ENCODE measurements at places on chromosomes 6 and 20.

- DNase-seq: no peak
Measured at GRCh38 chr6:4550227-4550597, 226.0 kb upstream of the CDYL start.

DNA sequence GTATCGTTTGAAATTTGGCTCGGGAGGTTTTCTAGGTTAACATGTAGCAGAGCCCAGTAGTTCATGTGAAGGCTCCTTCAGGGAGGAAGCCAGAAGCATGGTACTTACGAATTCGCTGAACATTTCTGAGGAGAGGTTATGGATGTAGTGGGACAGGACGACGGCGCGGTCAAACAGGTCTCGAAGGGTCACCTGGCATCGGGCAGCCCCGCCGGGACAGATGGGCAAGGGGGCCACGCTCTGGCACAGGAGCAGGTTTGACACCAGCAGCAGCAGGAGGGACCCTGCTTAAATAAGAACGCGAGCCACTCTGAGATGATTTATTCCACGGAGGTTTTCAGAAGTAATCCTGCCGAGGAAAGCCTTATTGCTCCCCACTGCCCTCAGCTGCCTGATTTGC is 2.5 kb downstream of the PRL start:
- no peak for DNase-seq

DNA sequence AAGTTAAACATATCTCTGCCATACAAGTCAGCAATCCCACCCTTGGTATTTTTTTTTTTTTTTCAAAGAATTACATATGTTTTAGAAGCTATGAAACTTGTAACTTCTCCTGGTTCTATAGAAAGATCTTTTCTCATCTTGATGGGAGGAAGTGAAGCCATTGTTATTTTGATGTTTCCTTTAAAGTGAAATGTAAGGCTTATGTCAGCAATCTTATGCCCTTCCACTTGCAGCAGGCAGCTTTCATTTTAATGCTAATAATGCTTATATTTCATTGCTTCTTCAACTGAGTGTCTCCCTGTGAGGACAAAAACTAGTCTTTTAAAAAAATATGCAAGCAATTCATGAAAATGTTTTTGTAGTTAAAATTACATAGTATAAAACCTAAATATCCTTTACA is 1614.7 kb downstream of the KHDRBS2 start:
- no peak for DNase-seq

- DNase-seq: no peak
Measured at GRCh38 chr6:35703554-35703953, 14.8 kb upstream of the FKBP5 start.

- DNase-seq: peak; percentile 40
Measured at GRCh38 chr6:1917626-1918371, 308.1 kb downstream of the FOXC1 start.

DNA sequence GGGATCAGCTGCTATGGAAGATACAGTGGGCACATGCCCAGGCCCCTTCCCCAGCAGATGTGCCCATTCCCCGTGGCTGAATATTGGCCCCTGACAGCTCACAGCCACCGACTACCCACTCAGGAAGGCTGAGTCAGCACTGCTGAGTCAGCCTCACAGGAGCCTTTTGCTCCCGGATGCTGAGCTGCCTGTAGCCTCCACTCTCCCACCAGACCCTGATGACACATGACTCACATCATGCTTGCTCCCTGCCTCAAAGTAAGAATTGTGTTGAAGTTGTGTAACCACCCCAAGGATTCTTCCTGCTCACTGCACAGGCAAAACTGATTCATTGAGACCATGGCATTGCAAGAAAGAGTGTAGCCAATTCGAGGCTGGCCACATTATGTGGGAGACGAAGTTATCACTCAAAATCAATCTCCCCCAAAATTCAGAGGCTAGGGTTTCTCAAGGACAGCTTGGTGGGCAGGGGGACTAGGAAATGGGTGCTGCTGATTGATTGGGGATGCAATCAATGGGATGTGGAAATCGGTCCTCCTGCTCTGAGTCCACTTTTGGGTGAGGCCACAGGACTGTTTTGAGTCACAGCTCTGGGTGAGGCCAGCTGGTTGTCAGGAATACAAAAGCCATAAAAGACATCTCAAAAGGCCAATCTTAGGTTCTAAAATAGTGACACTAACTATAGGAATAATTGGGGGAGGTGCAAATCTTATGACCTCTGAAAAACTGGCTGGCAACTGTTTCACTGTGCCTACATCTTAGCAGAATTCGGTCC is 556.6 kb upstream of the CDH4 start:
- no peak for DNase-seq

All from HCT116 (cell line).